ENCODE measurements at places on chromosomes 11 and 22.

- no peaks in the 10 kb centered on the region for H3K27me3 ChIP-seq
- no peak overlapping the region for H3K27ac ChIP-seq
- no peak for DNase-seq
- H3K4me3 ChIP-seq = no peak overlapping the region
Observed at GRCh38 chr22:46673205-46673604, 53.0 kb downstream of the GRAMD4 start.

DNA sequence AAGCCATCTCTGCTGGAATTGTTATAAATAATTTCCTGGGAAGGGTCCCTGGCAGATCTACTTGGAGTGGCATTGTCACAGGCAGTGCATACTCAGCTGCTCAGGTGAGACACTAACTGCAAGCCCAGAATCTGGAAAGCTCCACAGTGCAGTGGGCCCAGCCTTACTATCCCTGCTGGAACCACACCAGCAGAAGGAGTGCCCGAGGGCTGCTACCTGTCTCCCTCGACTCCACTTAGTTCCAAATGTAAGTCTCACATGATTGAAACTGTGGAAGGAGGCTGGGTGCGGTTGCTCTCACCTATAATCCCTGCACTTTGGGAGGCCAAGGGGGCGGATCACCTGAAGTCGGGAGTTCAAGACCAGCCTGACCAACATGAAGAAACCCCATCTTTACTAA lies 14.3 kb upstream of the SYVN1 start:
- H3K4me3 ChIP-seq = no peak overlapping the region
- H3K36me3 ChIP-seq = no peaks in the 10 kb centered on the region
- no peaks in the 10 kb centered on the region for H3K27me3 ChIP-seq
- no peak for DNase-seq

DNA sequence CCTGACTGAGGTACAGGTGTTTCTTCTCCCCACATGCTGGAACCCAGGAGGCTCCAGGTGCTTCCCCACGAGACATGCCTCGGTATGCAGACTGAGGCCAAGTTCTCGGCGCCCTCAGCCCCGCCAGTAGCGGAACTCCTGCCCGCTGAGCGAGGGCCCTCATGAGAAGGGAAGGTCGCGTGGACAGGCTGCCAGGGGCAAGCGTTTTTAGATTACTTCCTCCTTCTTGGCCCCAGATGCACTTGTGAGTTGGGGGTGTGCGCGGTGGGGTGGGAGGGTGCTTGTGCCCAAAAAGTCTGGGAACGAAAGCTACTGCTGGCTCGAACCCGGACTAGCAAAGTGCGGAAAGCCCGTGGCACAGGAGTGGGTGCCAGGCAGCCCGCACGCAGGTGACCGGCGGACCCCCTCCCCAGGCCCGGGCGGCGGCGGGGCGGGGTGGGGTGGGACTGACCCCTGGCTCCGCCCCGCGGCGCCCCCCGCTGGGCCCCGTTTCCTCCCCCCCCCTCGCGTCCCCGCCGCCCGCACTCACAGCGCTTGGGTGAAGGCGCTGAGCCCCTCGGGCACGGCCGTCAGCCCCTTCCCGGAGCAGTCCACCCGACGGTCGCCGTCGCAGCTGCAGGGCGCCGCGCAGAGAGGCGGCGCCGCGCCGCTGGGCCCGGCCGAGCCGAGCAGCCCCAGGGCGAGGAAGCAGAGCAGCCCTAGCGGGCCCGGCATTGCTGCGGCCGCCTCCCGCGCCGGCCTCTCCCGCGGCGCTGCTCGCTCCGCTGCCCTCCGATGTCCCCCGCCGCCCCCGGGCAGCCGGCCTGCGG lies 797 bp downstream of the LGR4 start:
- H3K4me1 ChIP-seq = peaks cover 46% of the 10 kb centered on the region
- H3K27me3 ChIP-seq = no peaks in the 10 kb centered on the region
- H3K36me3 ChIP-seq = no peaks in the 10 kb centered on the region
- DNase-seq = peak; percentile 46
- H3K4me3 ChIP-seq = peak overlapping the region; percentile 76

GRCh38 chr22:42294034-42294985 lies 23.9 kb upstream of the TCF20 start:
- H3K27me3 ChIP-seq = no peaks in the 10 kb centered on the region
- H3K36me3 ChIP-seq = no peaks in the 10 kb centered on the region
- no peak overlapping the region for H3K27ac ChIP-seq
- DNase-seq = peak; percentile 65
- no peaks in the 10 kb centered on the region for H3K4me1 ChIP-seq
- no peak overlapping the region for H3K4me3 ChIP-seq

GRCh38 chr11:6757373-6757967 lies 14.3 kb downstream of the OR2AG2 start:
- H3K4me3 ChIP-seq = no peak overlapping the region
- no peaks in the 10 kb centered on the region for H3K4me1 ChIP-seq
- no peaks in the 10 kb centered on the region for H3K36me3 ChIP-seq
- DNase-seq = peak; percentile 53
- H3K27ac ChIP-seq = no peak overlapping the region

DNA sequence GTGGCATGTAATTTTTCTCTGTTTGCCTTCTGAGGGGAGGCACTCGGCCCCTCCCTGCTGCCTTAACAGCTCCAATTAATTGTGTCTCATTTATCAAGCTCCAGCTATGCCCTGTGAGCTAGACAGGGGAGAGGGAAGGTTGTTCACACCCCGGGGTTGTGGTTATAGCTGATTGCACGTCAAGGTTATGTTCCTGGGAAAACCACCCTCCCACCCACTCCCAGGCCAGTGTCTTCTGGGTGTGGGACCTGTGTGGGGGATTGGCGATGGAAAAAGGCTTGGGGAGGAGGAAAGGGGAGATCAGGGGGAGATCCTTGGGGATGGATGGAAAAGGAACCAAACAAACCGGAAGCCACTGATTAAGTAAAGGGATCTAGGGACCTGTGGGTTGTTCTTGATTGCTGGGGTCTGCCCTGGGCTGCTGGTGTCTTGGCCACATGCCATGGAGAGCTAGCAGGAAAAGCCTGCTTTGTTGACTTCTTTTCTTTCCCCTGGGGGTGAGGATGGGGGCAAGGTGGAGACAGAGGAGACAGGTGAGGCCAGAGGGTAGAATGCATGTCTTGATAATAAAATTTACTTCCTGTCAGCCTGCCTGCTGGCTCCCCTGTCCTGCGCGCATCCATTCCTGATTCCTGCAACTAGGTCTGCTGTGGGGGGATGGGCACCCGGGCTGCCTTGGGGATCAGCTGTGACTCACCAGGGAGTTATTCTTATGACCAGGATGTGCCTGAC lies 13.5 kb upstream of the SORL1-AS1 start:
- H3K4me3 ChIP-seq = no peak overlapping the region
- H3K27me3 ChIP-seq = no peaks in the 10 kb centered on the region
- H3K27ac ChIP-seq = peak overlapping the region; percentile 50
- peaks cover 5% of the 10 kb centered on the region for H3K36me3 ChIP-seq

Data from heart right ventricle (tissue), 16 donors.